ENCODE measurements at places on chromosomes 1 and 21.
A peak's percentile ranks its signal among the peaks of the same experiment; 100 is the strongest.

- DNase-seq, result peak; percentile 90
Observed at GRCh38 chr1:31955917-31956736, 18.0 kb upstream of the PTP4A2 start.

GRCh38 chr1:43978551-43979260 lies at the start of gene B4GALT2:
Gene B4GALT2, plus strand, starts transcription at chr1:43979210. Its CDS starts 1,951 bp downstream, at chr1:43981161.
- DNase-seq, result peak; percentile 95

GRCh38 chr1:116775116-116775752 lies 21.0 kb downstream of the CD2 start:
- no peak for DNase-seq

- peak; percentile 33 for DNase-seq
Observed at GRCh38 chr1:118077331-118078045, 107.5 kb downstream of the SPAG17 start.

DNA sequence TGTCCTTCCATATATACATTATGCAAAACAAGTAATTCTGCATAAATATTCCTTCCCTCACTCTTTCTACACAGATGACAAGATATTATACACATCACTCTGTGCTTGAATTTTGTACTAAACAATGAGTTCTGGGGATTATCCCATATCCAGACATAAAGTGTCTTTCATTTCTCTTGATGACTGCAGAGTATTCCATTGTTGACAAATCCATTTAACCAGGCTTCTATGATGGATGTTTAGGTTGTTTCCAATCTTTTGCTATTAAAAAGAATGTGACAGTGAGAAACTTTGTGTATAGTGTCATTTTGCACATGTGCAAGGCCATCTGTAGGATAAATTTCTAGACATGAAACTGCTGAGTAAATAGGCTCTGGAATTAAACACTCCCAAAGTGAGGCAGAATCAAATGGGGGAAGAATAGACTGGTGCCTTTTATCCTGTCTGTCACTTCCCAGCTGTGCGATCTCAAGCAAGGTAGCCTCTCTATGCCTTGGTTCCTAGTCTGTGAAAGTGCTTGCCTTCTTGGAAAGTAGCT lies 29.9 kb upstream of the ATP2B4 start:
- no peak for DNase-seq
